ENCODE measurements at places on chromosomes 12 and 14. TPM values are rescaled to one million over a fixed set of nuclear protein-coding genes. Genes with fewer than 3 reads are reported as not detected.

The TCL1B gene
- not detected for total RNA-seq

The HOXC4 gene
- total RNA-seq = 0.10 TPM

The TMEM229B gene
- total RNA-seq = 2.9 TPM

- DNase-seq = no peak
Measured at GRCh38 chr12:109967383-109968031, 28.7 kb downstream of the GIT2 start.

DNA sequence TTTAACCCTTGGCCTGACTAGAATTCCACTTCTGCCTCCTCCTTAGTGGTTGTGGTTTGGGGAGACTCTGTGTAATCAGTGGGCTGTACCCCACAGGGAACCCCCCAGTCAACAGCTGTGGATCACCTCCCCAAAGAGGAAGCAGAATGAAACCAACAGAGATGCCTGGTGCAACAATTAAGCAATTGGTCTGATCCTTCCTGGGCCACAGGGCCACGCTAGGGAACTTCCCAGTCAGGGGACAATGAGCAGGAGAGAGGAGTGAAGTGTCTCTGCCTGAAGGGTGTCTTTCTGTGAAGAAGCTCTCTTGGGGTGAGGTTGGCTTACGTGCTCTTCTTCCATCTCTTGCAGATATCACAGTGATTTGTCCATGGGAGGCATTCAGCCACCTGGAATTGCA, 8.2 kb downstream of the PDE6H start:
- no peak for DNase-seq

GRCh38 chr12:4707306-4707705, 12.9 kb upstream of the GALNT8 start:
- DNase-seq = no peak

GRCh38 chr14:98953551-98954348, 318.2 kb downstream of the BCL11B start:
- no peak for DNase-seq

- DNase-seq = no peak
Measured at GRCh38 chr12:126607867-126608266, 1542.6 kb downstream of the AACS start.

DNA sequence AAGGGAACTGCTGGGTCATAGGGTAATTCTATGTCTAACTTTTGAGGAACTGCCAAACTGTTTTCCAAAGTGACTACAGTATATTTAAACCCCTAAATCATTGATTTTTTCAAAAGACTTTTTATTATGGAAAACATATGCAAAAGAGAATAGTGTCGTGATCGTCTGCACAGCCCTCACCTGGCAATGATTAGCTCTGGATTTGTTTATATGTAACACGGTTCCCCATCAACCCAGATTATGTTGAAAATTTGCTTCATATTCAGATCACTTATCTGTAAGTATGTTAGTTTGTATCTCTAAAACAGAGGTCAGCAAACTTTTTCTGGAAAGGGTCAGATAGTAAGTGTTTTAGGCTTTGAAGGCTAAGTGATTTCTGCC, 52.7 kb downstream of the CCDC92 start:
- no peak for DNase-seq

- DNase-seq = no peak
Measured at GRCh38 chr14:65034021-65034420, 47.3 kb downstream of the FNTB start.

DNA sequence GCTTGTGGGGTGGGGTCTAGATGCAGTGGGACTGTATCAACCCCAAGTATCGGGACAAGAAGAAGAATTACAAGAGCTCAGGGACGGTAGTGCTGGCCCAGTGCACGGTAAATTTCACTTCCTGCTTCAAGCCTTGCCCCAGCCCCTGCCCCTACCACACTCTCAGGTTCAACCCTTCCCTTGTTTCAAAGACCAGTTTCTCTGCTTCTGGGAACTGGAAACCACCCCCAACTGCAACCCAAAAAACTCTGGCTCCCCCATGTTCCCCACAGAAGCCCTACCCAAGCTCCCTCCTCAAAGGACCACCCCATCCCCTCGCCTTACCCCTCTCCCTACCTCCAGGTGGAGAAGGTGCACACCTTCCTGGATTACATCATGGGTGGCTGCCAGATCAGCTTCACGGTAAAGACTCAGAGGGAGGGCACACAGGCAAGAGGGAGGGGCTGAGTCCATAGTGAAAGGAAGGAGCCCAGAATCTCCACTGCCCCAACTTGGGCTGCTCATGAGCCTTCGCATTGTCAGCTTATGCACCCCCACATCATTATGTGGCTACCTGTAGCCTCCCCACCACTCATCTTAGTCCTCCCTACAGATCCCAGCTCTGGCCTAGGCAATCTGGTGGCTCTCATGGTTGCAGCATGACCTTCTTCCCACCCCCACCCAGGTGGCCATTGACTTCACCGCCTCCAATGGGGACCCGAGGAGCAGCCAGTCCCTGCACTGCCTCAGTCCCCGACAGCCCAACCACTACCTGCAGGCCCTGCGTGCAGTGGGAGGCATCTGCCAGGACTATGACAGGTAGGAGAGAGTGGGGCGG, 4.3 kb downstream of the CPNE6 start:
- DNase-seq = no peak

- DNase-seq = no peak
Measured at GRCh38 chr12:15580431-15580830, 208.8 kb downstream of the EPS8 start.

Measured in glomerular endothelial cell (primary cell).